ENCODE measurements at places on chromosomes 16 and 17.

- no peak for DNase-seq
Observed at GRCh38 chr16:11138769-11139325, 117.2 kb downstream of the SOCS1 start.

DNA sequence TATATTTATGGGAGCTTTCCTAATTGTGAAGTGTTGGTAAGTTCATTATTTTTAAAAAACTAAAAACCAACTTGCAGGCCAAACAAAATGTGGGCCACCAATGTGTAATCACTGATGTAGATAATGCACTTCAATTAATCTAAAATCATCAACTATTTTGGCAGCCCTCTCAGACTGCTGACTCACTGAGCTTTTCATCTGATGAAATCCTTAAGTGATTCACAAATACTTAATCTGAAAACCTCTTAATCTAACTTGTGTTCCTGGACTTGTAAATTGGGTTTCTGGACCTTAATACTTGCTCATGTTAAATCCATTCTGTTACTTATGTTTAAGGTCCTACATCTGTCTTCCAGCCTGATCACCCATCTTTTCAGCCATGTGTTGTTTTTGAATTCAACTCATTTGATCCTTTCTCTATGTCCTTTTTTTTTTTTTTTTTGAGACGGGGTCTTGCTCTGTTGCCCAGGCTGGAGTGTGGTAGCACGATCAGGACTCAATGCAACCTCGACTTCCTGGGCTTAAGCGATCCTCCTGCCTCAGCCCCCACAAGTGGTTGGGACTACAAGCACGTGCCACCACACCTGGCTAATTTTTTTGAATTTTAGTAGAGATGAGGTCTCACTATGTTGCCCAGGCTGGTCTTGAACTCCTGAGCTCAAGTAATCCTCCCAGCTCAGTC lies 39.0 kb downstream of the PRKCB start:
- no peak for DNase-seq

DNA sequence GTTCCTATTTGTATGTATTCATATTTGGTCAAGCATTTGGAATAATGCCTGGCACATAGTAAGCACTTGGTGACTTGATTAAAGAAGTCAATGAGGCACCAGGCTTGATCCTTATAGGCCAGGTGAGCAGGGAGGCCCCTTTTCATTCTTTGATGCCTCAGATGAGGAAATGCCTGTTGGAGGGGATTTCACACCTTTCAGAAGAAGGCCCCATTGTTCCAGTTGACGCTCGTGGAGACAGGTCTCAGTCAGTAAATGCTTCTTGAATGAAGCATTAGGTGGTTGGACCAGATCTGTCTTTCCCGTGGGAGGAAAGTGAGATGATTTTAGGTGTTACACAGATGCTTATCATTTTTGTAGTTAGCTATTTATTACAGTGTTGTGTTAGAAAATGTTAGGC lies 13.0 kb downstream of the LCMT1 start:
- DNase-seq: no peak

GRCh38 chr17:34652021-34652555 lies 72.7 kb downstream of the TMEM132E start:
- DNase-seq: no peak

GRCh38 chr16:27333104-27333503 lies 19.3 kb downstream of the IL4R start:
- DNase-seq: no peak

- no peak for DNase-seq
Observed at GRCh38 chr17:19274893-19275292, 37.7 kb downstream of the EPN2 start.

DNA sequence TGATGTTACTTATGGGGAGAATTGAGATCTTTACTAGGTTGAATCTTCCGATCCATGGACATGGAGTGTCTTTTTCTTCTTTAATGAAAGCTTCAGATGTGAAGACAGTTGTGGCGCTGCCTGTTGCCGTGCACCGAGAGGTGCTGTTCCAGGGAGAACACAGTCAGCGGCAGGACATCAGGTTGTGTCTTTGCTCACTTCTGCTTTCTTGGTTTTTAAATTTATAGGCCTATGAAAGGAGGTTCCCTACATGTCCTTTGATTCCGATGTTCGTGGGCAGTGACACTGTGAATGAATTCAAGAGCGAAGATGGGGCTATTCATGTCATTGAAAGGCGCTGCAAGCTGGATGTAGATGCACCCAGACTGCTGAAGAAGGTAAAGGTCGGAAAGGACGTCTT lies 49.8 kb downstream of the SEC14L1 start:
- DNase-seq: no peak

- DNase-seq: no peak
Observed at GRCh38 chr17:31825961-31826691, 32.9 kb downstream of the COPRS start.

DNA sequence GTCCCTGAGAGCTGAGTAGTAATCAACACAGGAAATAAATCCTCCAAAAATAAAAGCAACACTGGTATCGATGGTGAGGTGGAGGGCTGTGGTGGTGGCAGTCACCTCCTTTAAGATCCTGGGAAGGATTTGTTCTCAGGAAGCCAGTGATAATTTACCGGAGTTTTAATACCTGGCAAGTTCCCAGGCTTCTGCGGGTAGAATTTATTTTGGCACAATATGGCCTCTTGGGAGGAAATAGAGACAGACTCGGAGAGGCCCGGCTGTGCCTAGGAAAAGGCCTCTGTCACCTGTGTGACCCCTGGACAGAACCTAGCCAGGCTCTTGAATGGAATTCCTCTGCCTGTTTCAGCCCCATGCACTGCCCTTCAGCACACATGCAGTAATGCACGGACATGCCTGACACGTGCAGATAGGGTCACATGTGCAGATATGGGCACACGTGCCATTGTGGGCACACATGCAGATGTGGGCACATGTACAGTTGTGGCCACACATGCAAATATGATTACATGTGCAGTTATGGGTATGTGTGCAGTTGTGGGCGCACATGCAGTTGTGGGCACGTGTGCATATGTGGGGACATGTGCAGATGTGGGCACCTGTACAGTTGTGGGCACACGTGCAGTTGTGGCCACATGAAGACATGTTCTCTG lies 33.5 kb downstream of the MGAT5B start:
- DNase-seq: no peak

- DNase-seq: peak; percentile 48
Observed at GRCh38 chr16:50742576-50743200, 802 bp downstream of the CYLD start.

- DNase-seq: no peak
Observed at GRCh38 chr16:46922239-46922638, 38.1 kb downstream of the GPT2 start.

GRCh38 chr16:85137323-85138072 lies 25.2 kb upstream of the CIBAR2 start:
- DNase-seq: no peak

GRCh38 chr16:81004646-81005353 lies 1.9 kb downstream of the CMC2 start:
- no peak for DNase-seq

GRCh38 chr16:59144841-59145240 lies 410.7 kb upstream of the GOT2 start:
- DNase-seq: no peak

Measured in stimulated activated CD4-positive, alpha-beta T cell treated with anti-CD3 and anti-CD28 coated beads, Interleukin-2, amount 100 ng/mL, for 24 hours (primary cell).